ENCODE measurements at places on chromosomes 16 and 17.

DNA sequence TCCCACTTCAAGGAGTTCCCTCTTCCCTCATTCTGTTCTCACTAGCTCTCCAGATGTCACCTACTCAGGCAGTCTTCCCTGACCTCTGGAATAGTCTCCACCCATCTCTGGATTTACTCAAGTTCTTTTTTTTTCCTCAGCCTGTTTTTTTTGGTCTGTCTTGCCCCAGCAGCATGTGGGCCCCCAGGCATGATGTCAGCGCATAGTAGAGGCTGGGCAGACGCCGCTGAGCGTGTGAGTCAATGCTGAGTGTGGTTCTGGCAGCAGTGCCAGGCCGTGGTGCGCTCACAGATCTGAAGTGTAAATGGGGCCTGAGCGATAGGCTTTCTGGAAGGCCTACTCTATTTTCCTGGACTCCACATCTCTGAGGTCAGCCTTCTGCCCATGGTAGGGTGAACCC is 2.7 kb upstream of the KCNJ18 start:
- DNase-seq = no peak

- DNase-seq = no peak
Observed at GRCh38 chr17:60933739-60934138, 256.1 kb downstream of the BCAS3 start.

GRCh38 chr17:27376637-27377547 is 79.4 kb upstream of the KSR1 start:
- no peak for DNase-seq

DNA sequence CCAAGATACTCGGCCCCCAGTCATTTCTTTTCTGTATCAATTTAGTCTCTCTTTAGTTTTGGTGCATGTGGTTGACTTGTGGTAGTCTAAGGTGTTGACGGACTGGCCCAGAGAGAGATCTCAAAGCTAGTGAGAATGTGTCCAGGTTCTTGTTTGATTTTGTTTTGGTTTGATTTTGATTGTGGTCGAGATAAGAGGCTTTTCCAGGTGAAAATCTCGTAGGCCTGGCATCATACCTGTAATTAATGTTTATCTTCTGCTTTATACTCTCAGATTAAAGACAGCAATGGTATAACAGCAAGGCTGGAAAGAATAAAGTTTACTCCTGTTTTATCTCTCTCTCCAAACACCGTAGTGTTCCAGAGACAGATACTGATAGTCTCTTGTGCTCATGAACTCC is 172.4 kb upstream of the CACNG5 start:
- no peak for DNase-seq

GRCh38 chr16:11410376-11411058 is 65.3 kb downstream of the RMI2 start:
- no peak for DNase-seq

DNA sequence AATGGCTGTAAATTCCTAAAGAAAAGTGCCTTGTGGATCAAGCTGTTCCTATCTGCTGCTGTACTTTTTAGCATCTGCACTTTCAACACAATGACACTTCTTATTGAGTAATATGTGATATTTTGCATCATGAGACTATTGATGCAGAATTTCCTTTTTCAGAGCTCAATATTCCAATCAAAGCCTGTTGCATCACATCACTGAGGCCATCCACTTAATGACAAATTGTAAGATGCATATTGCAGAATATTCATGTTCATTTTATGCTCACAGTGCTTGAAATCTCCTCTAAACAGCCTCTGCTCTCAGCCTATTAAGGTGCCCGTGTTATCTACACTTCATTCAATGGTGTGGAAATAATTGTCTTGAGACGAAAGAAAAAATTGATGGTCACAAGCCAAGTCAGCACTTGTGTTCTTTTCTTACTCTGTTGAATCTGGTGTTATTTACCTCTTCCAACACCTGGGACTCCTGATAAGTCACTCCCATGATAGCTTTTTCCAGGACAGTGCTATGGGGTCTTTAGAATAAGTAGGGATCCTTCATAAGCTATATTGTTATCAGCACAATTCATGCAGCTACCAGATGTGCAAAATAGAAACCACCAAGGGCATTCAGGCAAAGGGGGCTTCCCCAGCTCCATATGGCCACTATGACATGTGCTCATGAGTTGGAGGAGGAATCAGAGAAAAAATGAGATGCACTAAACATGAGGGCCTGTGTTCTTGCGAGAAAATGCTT is 9.3 kb upstream of the SKAP1 start:
- DNase-seq = no peak

DNA sequence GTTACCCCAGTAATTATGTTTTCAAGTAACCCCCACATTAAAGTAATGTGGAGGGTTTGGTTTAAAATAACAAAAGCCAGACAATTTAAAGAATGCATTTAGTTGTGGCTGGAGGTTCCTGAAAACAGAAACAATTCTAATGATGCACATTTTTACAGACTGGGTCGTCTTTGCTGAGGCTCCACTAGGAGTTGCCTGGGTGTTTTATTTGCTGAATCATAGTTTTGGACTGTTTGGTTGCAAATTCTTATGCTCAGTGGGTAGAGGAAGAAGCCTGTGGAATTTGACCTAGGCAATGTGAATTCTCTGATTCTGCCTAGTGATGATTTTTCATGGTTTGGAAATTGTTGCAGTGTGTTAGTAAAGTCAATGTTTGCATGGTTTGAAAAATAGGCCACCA is 16.3 kb downstream of the SHISA9 start:
- no peak for DNase-seq

GRCh38 chr17:7577327-7578199 is 1.9 kb upstream of the CD68 start:
- no peak for DNase-seq

DNA sequence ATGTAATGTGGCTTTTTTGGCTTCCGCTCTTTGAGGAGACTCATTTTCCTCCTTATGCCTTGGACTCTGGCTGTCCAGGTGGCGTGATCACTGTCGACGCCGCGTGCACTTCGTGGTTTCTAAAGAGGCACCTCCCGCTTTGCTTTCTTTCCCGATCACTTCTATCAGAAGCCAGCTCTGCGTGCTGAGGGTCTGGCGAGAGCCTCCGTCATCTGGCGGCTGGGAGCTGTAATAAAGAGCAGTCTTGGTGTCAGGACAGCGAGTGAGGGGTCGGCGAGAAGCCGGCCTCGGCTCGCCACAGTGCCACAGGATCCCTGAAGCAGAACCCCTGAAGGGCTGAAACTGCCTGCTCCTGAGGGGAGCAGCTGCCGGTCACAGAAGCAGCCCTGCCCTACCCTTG is 7.4 kb downstream of the ZNF750 start:
- no peak for DNase-seq

- no peak for DNase-seq
Observed at GRCh38 chr17:80743181-80743771, 198.6 kb downstream of the RPTOR start.

DNA sequence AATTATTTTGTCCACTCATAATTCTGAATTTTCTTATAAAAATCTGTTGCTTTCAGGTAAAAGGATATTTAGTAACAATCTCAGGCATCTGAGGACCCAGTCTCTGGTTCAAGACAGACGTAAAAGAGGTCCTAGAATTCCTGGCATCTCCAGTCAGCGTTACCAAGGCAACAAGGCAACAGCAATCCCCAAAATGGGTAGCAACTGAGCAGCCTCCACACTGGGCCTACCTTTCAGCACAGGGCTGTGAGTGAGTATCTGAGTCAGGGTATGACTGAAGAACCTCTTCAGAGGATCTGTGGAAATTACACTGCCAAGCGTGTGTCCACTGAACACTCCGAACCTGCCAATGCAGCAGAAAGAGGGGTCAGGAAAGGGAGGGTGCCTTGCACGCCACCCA is 20.8 kb downstream of the FANCA start:
- DNase-seq = no peak

GRCh38 chr16:83029467-83029866 is 402.7 kb downstream of the CDH13 start:
- DNase-seq = no peak

GRCh38 chr16:10514369-10515055 is 65.9 kb downstream of the EMP2 start:
- DNase-seq = peak; percentile 38

DNA sequence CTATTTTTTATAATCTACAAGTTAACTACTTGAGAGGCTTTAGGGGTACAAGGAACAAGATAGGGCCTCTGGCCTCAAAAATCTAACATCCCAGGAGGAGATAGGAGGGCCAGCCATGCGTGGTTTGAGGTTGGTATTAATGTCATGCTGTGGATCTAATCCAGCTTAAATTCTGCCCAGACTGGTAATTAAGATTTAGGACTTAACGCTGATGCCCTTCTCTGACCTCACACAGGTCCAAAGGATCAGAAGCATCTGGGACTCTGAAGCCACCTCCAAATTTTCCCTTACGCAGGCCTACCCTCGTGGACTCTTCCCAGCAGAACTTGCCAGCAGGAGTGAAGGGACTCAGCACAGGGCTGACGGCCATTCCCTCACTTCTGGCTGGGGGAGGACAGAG is 15.1 kb downstream of the SLC6A4 start:
- no peak for DNase-seq

DNA sequence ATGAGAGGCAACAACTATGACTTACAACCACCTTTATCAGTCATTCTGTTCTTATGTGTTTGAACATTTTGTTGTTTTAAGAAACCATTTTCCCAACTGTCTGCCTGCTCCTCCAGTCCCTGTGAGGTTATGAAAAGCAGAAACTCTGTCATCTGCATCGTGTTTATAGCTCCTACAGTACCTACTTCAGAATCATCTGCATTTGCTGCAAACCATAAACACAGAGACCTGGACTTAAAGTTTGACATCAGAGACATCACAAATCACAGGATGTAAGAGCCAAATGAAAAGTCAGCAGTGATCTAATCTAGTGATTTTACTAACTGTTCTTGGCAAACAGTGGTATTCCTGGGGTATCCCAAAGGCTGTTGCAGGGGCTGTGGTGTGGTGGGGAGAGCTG is 55.2 kb downstream of the CDH11 start:
- no peak for DNase-seq

DNA sequence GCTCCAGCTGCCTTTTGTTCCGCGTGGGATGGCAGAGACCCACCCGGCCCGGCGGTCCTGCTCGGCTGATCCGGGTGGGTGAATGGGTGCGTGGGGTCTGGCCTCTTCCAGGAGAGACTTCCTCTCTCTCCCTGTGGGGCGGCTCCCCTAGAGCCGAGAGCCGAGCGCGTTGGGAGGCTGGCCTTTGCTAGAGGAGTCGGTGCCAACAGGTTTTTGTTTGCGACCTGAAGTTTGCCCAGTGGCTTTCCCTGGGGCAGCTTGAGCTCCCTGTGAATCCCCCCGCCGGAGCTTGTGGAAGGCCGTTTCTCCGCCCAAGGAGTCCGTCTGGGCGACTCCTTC is 970 bp downstream of the EPN2 start:
- no peak for DNase-seq
